GM23338 (cell line): ENCODE measurements at places on chromosomes 7 and 10.
A peak's percentile ranks its signal among the peaks of the same experiment; 100 is the strongest.

DNA sequence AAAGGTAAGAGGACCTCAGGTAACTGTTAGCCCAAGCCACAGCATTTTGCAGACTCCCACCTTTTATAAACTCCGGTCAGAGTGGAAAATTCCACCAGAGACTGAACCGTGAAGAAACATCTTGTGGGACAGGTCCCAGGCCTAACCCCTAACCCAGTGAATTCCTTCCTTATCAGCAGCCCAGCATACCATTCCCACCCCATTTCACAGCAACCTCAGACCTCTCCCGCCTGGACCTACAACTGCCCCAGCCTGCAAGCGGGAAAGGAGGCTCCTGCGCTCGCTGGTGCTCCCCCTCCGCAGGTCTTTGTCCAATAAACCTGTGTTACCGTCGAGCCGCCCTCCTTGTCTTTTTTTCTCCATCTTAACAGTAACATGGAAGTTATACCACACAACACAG is 736.6 kb downstream of the MAGI2 start:
- DNase-seq = peak; percentile 52

GRCh38 chr10:128808921-128809440 is 658.1 kb upstream of the MGMT start:
- DNase-seq = no peak

GRCh38 chr10:77494327-77494726 is 143.3 kb downstream of the KCNMA1 start:
- peak; percentile 72 for DNase-seq

DNA sequence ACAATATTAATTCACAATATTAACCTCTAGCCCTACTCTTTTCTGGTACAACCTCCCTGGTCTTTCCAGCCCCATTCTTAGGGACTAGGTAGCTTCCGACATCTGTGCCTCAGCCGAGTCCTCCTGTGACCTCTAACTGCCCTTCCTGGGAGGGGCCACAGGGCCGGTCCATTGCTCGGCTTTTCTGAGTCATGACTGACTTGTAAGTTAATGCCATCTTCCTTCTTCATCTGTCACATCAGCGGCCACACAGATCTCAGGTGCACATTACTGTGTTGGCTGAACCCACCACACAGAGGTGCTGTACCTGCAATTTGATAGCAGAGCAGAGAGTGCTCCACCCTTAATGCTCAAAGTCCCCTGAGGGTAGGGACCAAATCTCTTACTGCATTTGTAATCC is 4.1 kb upstream of the CPA4 start:
- DNase-seq = no peak

DNA sequence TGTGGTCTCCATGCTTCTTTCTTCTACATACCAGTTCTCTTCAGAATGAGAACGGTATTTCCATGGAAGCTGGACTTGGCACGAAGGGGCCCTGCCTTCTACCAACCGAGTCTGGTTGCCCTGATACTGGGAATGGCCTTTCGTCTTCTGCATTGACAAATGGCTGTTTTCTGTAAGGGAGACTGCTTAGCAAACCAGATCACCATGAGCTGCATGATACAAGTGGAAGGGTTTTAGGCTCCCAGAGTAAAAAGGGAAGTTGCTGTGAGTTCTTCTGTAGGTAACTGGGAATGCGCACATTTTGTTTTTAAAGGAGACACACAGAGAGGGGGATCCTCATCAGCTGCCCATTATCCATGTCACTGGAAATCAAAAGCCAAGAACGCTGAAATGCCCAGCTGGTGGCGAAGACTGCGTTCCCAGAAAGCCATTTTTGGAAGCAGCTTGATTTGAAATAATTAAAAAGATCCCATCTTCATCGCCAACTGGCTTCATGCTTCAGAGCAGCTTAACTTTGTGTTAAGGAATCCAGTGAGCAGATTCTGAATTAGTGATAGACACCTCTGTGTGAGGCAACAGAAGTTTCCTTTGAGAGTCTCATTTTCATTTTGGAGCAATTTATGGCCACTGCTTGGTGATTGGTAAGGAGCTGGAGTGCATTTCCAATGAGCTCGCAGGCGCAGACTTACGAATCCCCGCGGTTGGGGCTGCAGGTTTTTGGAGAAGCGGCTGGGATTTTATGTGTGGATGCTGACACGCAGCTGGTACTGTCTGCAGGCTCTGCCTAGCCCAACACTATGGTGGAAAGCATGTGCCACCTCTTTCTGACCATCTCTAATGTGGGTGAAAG is 672.7 kb upstream of the FOXK1 start:
- no peak for DNase-seq

DNA sequence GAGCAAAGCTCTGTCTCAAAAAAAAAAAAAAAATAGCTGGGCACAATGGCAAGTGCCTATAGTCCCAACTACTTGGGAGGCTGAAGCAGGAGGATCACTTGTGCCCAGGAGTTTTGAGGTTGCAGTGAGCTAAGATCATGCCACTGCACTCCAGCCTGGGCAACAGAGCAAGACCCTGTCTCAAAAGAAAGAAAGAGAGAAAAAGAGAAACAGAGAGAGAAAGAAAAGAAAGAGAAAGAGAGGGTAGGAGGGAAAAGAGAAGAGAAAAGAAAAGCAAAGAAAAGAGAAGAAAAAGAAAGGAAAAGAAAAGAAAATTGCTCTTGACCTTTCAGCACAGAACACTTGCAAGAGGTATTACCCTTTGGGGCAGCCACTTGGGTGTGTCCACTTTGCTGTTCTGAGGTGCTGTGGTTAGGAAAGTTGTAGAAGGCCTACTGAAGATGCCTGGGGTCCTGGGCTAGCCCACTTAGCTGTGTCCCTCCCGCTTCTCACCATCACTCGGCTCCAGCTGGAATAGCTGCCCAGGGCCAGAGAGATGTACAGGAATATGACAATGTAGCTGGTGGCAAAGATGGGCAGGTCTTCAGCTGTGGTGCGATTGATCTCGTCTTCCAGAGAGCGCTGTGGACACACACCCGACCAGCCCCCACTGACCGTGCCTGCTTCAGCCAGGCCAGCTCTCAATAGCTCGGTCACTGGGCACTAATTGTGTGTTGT is 5.6 kb downstream of the NPC1L1 start:
- DNase-seq = no peak

GRCh38 chr7:47406801-47407129 is 175.1 kb downstream of the TNS3 start:
- DNase-seq = no peak

DNA sequence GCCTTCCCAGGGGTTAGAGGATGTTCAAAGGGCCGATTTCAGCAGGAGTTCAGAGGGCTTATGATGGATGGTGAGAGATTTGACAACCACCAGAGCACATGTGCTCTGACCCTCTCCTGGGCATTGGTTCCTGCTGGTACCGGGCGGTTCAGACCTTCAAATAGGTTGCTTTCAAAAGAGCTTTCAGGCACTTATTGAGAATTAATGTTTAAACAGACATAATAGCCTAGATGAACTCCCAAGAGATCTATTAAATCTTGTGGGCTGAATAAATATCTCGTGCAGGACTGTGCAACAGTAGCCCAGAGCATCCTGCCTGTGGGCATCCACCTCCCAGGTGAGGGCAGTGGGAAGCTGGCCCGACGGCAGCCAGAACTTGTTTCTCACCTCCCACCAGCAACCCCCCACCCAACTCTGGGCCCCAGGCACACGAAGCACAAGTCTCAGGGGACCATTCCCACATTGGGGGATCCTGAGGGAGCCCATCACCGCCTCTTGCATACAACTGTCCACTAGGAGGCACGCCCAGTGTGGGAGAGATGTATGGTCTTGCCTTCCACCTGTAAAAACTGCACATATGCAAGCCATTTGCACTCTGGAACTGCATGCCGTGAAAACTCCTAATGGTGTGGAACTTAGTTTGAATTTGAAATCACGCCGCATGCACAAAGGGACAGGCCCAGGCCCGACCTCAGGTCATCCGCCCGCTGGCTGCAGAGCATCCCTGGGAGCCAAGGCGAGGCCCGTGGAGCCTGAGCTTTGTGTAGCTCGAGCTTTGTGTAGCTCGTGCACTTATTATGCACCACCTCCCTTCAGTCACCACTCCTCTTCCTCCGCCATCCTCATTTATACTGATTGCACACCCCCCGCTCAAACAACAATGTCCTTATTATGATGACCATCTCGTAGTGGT is 147.8 kb downstream of the ADCY1 start:
- peak; percentile 30 for DNase-seq

GRCh38 chr10:5566614-5567013 is 41.9 kb downstream of the CALML3 start:
- DNase-seq = no peak

DNA sequence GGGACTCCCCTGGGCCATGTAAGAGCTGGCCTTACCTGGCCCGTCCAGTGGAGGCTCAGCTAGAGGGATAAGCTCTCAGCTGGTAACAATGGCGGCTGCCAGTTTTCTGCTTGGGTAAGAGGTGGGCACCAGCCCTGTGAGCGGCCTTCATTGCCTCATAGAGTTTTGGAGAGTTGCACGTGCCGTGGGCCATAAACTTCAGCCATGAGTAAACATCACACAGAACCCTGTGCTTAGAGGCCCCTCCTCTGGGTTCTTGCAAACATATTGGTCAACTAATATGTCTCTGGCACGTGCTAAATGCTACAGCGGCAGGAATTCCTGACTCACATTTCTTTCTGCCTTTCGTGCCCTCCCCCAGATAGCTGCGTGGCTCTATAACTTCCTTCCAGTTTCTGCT is 103.9 kb upstream of the LEP start:
- DNase-seq = no peak
